ENCODE measurements at places on chromosomes 12 and 14. TPM values are rescaled to one million over a fixed set of nuclear protein-coding genes. Genes with fewer than 3 reads are reported as not detected.

GALC gene
- total RNA-seq, result 19.1 TPM

TROAP gene
- 11.9 TPM for total RNA-seq

RIPK3 gene
- total RNA-seq, result 2.9 TPM

BHLHE41 gene
- total RNA-seq, result 3.1 TPM
